ENCODE measurements at places on chromosomes 2 and 18.
A peak's percentile ranks its signal among the peaks of the same experiment; 100 is the strongest.

DNA sequence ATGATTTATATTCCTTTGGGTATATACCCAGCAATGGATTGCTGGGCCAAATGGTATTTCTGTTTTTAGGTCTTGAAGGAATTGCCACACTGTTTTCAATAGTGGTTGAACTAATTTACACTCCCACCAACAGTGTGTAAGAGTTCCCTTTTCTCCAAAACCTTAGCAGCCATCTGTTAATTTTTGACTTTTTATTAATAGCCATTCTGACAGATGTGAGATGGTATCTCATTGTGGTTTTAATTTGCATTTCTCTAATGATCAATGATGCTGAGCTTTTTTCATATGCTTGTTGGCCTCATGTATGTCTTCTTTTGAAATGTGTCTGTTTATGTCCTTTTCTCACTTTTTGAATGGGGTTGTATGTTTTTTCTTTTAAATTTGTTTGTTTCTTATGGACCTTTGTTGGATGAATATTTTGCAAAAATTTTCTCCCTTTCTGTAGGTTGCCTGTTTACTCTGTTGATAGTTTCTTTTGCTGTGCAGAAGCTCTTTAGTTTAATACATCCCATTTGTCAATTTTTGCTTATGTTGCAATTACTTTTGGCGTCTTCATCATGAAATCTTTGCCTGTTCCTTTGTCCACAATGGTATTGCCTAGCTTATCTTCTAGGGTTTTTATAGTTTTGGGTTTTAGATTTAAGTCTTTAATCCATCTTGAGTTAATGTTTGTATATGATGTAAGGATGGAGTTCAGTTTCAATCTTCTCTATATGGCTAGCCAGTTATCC lies 119.7 kb upstream of the XIRP2 start:
- no peak for DNase-seq

- DNase-seq = no peak
Measured at GRCh38 chr2:59899692-59900091, 653.8 kb downstream of the BCL11A start.

DNA sequence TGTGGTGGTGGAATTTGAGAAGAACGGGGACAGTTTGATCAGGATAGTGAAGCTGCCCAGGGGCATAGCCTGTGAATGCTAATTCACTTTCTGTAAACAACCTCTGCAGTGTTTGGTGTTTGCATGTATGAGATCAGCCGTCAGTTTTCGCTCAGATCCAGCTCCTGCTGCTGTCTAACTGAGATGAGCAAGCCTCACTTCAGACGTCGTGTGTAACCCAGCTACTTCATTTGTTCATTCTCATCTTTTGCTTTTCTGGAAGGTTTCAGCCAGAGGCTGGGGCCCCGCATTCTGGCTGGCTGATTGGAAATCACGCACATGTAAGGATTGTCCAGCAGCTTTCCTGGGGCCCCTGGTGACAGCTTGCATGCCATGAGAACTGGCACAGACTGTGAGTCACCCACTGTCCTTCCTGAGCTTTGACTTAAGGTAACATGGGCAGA lies 48.9 kb downstream of the LDLRAD4 start:
- DNase-seq = peak; percentile 43

DNA sequence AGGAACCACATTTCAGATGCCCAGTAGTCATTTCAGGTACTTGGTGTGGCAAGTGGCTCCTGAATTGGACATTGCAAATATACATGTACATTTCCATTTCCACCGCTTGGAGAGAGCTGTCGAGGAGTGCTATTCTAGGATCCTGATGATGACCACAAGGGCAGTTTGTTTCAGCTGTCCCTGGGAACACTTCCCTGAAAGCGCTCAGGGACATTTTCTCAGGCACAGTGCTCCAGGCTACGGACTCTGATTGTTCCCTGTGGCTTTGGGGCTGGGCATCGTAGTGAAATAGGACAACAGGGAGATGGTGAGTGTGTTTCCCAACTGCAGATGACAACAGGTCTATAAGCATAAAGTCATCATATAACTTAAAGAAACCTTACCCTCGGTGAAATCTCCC lies 3.1 kb downstream of the DBI start:
- DNase-seq = no peak
